ENCODE measurements at places on chromosomes 5 and 9. TPM values are rescaled to one million over a fixed set of nuclear protein-coding genes. Genes with fewer than 3 reads are reported as not detected.

GRCh38 chr9:123111427-123112014, 78.1 kb downstream of the GPR21 start:
- no peak for DNase-seq

DNA sequence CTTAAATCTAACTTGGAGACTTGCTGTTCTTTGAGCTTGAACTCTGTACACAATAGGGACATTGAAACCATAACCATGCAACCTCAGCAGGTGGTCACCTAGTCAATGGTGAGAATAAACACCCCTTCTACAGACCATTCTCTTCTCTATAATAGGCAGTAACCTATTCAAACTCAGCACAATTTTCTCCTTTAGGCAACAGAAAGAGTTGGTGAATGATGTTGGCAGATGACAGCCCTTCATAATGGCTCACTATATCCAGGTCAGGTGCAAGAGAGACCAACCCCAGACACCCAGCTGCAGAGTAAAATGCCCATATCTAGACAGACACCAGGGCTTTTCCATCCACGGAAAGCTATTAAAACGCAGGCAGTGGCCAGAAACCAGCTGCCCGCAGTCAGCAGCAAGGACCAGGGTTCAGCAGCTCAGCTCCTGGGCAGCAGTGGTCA, 106.7 kb downstream of the SERINC5 start:
- DNase-seq = no peak

GRCh38 chr9:133164191-133164590, 477 bp upstream of the GBGT1 start:
- DNase-seq = no peak

GRCh38 chr9:114110180-114110579, 11.1 kb upstream of the KIF12 start:
- no peak for DNase-seq

DNA sequence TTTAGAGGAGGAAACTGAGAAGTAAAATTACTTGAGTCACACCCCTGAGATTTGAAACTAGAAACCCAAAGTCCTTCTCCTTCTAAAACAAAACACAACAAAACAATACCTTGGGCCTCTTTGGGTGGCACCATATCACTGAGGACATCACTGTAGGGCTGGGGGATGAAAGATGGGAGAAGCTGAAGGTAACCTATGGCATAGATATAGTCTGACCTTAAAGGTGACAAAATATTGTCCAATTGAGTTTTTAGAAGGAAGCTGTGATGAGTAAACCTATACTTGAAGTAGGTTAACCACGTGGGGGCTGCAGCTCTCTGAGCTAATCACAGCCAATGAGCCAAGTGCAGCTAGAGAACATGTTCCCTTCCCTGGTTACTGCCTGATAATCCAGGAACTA, 167.4 kb upstream of the CD180 start:
- no peak for DNase-seq

The PHF24 gene
- not detected for total RNA-seq

The PCDHGB3 gene
- 3.8 TPM for total RNA-seq
